ENCODE measurements at places on chromosomes 4 and X.

GRCh38 chr4:7101692-7102515 is 34.0 kb upstream of the GRPEL1 start:
- peak; percentile 8 for DNase-seq

GRCh38 chr4:153634738-153635353 is 49.2 kb upstream of the TLR2 start:
- DNase-seq, result no peak

DNA sequence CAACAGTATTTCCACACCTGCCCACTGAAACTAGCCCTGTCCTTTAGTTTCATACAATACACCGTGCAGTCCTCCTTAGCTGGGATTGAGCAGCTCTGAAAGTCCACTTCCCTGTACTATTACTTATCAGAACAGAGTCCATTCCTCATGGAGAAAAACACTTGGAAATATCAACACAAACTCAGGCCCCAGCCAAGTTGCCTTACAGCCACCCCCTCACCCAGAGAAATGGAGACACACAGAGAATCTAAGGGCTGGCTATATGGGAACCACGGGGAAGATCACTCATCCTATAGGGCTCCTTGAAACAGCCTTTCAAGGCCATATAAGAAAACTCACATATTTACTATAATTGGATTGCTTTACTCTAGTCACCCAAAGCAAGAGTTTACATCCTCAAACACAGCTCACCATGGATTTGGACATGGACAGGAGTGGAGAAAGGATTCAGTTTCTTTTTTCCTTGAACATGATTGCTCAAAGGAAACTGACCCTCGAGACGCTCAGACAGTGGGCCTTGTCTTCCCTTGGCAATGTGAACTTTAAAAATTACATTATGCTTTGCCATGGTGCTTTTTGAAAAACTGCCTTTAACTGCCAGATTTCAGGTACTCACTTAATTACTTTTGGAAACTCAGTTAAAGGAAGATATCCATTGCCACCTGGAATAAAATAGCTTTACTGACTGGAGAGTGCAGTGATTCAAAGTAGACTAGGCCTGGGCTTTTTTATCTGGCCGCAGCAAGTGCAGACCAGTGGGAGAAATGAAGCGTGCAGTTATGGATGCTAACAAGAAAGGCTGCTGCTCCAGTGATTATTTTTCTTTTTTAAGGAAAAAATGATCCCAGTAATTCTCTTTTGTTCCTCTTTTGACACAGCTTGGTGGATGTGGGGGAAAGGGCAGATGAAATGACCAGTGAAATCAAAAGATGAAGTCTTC is 1.6 kb downstream of the SCARB2 start:
- no peak for DNase-seq

DNA sequence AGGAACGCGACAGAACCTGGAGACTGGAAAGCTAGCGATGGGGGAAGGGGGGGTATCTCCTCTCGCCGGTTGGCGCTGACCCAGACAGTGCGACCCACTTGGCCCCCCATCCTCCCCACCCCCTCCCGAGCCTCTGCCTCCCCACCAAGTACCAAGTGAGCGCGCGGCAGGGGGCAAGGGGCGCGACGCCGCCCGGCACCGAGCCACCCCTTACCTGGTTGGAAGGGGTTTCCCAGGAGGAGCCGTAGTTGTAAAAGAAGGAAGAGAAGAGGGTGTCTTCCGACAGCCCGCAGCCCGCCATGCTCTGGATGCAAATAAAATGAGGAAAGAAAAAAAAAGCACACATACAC is 112.2 kb downstream of the DHX15 start:
- DNase-seq, result no peak

GRCh38 chr4:78414116-78414515 is 137.5 kb upstream of the ANXA3 start:
- DNase-seq, result no peak

GRCh38 chrX:125205133-125205917 is 114.3 kb upstream of the TEX13C start:
- DNase-seq, result no peak

- DNase-seq, result no peak
Measured at GRCh38 chr4:2937986-2938385, 25.2 kb downstream of the NOP14 start.

DNA sequence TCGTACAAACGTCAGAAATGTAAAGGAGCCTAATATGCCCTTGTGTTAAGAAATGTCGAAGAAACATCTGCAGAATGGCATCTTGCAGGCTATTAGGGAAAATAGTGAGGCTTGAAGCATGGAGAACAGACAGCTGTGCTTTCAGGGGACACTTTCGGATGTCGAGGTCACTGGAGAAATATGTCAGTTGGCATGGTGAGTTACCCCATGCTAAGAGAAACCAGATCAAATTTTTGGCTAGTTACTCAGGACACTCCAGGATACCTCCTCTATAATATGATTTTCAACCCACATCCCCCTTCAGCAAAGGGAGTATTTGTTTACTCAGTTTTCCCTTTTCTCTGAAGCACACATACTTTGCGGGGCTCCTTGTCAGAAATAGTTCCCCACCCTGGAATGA is 171.4 kb downstream of the GPC3 start:
- DNase-seq, result no peak

DNA sequence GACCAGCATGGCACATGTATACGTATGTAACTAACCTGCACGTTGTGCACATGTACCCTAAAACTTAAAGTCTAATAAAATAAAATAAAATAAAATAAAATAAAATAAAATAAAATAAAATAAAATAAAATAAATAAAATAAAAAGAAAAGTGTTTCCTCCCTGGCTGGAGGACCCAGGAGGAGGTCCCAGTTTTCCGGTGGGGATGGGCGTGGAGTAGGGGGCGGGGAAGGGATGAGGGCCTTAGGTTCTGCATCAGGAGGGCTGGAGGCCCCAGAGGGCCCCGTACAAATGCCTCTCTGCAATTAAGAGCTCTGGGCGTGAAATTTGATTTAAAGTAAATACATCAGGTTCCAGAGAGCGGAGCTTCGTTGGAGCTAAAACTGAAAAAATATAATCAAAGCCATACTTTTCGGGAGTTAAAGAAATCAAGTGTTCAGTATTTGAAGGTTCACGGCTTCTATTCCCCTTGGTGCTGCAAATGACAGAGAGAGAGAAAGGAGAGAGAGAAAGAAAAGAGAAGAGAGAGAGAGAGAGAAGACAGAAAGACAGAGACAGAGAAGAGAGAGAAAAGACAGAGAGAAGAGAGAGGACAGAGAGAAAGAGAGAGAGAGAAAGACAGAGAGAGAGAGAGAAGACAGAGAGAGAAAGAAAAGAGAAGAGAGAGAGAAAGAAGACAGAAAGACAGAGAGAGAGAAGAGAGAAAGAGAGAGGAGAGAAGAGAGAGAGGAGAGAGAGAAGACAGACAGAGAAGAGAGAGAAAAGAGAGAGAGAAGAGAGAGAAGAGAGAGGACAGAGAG is 8.7 kb upstream of the SHOX start:
- no peak for DNase-seq

GRCh38 chr4:78622253-78622979 is 70.8 kb downstream of the ANXA3 start:
- DNase-seq, result no peak

GRCh38 chr4:142961866-142962265 is 115.8 kb upstream of the INPP4B start:
- DNase-seq, result no peak

- no peak for DNase-seq
Measured at GRCh38 chr4:117814277-117815246, 219.7 kb upstream of the NDST3 start.

All from AG09319 (cell line).